ENCODE measurements at places on chromosomes 4 and X. TPM values are rescaled to one million over a fixed set of nuclear protein-coding genes. Genes with fewer than 3 reads are reported as not detected.

DNA sequence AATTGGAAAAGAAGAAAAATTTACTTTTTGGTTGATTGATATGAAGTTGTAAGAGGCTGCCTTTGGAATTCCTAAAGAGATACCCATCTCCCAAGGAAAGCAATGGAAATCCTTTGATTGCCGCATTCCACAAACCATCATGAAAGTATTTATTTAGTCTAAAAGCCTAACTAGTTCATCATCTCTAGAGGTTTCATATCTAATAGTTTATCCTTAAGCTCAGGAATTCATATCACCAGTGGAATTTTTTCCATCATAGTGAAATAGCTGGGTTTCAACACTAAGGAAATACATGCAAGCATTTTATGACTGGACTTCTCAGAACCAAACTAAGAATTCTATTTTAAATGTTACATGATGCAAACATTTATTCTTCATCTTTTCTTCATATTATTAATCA is 144.9 kb downstream of the FBXO8 start:
- DNase-seq, result no peak

GRCh38 chr4:153553819-153554170 is 87.6 kb downstream of the TMEM131L start:
- no peak for DNase-seq

DNA sequence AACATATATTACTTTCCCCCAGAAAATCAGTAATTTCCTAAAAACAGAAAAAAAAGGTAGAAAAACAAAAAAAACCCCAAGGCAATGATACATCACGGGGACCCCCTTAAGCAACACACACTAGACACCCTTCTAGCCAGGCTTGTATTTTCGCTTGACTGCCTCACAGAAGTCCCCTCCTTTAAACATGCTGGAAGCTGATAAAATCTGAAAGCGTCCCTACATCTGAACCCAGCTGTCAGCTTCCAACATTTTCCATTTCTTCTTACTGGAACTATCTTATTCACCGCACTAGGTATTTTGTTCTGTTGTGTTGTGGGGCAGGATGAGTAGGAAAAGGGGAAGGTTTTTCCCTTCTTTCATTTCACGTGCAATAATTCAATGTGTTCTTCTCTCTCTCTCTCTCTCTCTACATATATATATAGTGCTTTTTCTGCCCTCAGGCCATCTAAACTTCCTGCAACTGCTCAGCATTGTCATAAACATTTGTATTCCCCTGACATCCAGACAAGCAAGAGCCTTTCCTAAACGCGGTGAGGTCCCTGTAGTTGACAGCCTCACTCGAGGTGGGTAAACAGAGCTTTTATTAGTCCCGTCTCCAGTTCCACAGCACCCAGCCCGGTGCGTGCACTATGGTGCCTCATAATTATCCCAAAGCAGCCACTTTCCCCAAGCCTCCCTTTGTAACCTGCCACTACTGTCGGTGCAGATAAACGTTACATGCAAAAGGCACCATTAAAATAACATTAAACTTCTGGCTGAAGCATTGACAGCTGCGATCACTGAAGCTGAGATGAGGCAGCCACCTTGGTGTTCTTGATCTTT is 82.5 kb downstream of the GATB start:
- DNase-seq, result no peak

GRCh38 chr4:111775556-111776297 is 369.5 kb upstream of the FAM241A start:
- DNase-seq, result no peak

DNA sequence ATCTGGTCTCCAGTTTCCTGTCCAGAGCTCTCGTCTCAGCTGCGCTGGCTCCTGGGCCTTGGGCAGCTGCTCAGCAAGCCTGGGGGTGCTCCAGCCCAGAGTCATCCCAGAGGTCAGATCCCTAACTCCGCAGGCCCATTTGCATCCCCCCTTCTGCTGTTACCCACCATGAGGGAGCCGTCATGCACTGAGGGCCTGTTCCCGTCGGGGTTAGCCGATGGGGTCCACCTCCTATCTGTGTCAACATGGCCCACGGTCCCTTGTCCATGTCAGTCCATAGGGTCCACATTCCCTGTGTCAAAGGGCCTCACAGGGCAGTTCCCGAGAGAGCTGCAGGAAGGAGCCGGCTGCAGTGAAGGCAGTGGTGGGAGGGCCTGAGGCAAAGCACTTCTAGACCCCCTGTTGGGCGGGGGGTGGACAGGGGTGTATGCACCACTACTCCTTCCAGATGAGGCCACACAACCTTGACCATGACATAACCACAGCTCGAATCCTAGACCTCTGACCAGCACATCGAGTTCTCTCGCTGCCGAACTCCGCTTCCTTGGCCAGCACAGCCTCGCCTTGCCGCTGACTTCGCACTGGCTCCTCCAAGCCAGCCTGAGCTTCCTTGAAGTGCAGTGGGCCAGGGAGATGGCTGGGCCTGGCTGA is 24.9 kb downstream of the WDR1 start:
- no peak for DNase-seq

DNA sequence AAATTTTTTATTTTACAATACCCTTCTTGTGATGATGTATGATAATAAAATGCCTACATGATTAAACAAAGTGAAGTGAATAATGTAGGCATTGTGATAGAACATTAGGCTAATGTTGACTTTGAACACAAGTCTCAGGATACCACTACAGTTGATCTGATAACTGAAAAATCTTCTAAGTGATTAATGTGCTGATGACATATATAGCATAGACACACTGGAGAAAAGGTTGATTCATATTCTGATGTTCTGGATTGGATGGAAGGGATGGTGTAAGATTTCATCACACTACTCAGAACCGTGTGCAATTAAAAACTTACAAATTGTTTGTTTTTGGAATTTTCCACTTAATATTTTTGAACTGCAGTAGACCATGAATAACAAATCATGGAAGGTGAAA is 738.5 kb downstream of the TECRL start:
- DNase-seq, result no peak

DNA sequence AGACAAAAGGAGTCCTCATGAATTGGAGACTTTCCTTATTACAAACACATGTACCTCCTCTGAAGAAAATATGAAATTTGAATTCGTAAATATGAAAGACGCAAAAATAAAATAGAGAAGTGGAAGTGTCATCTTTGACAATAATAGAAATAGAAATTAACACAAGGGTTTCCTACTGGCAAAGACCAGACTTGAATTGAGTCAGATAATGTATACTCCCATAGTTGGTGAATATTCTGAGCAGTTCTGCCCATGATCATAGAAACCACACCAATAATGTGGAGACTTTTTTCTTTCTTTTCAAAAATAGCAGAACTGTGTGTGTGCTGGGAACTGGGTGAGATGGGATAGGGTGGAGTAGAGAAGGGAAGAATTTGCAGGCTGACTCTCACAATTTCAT is 277.7 kb upstream of the TET2 start:
- DNase-seq, result no peak

DNA sequence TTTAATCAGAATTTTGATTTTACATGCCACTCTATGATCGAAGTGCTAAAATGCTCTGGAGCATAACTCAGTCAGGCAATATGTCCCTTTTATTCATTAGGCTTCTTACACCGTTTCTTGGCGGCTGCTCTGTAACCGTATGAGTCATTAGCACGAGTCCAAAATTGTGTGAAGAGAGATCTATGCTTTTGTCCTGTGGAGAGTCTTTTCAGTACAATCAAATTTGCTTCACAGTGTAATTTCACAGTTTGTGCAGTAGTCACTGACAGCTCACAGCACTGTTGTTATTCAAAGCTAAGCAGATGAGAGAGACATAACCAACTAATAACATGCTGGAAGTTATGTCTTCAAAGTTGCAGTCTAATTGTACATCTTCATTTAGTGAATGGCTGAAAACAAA is 167.8 kb downstream of the PCDH10 start:
- DNase-seq, result no peak

GRCh38 chr4:161448550-161449180 is 715.1 kb downstream of the FSTL5 start:
- DNase-seq, result no peak

- peak; percentile 83 for DNase-seq
These were observed 178.8 kb downstream of the CAMK2D start for GRCh38 chr4:113582737-113583136.

DNA sequence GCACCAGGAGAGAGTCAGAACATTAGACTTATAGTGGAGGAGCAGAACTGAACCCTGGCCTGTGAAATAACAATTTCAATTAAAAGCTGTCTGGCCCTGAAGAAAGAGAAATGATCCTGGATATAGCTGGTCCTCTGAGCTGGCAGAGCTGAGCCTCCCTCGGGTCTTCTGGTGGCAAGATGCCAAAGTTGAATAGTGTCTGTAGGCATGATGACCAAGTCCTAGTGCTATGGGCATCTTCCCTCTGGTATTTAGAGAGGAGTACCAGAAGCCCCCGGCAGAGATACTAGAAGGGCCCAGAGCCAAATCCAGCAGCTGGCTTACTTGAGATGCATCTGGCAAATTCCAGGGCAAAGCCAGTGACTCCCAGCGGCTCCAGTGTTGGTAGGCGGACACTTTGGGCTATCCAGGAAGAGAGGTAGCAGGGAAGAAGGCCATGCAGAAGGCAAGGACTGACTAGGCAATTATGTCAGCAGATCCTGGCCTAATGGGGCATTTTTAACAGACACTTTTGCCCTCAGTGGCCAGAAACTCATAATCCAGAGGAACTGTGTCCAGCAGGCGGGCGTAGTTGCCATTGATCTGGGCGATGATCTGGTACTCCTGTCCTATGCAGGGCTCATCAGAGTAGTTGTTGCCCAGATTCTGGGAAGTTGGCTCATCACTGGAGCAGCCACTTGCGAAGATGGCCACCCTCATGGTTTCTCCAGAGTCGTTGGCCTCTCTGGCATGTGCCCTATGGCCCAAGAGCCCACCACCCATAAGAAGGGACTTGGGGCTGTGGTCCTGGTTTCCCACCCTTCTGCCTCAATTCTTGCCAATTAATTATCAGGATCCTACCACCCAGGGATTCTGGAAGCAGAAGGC is 17.9 kb downstream of the VSIG4 start:
- DNase-seq, result no peak

DNA sequence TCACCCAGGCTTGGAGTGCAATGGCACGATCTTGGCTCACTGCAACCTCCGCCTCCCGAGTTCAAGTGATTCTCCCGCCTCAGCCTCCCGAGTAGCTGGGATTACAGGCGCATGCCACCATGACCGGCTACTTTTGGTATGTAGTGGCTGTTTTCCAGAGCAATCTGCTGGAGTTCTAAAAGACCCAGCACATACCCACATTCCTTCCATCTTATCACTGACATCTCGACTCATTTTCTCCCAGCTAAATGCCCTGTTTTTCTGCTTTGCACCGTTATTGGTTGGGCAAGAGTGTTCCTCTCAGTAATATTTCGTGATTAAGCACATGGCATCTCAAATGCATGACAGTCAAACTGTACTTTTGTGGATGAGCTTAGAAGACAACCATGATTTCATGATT is 53.7 kb downstream of the PRKX start:
- DNase-seq, result no peak

DNA sequence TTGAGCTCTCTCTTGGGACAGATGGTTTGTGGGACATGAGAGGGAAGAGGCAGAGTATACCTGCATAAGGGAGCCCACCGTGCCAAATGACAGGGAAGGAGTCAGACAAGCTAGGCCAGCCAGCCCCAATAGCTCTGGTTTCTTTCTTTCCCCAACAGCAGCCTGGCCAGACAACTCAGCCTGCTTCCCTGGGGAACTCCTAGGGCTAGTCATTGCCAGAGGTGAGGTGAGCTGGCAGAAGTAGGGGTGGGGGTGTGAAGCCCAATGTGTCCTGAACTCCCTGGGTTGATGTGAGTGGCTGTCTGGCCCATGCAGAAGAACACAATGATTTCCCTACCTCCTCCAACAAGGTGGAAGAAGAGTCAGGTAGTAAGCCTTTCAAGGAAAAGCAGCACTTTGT is 135.5 kb downstream of the AMMECR1 start:
- DNase-seq, result no peak

DNA sequence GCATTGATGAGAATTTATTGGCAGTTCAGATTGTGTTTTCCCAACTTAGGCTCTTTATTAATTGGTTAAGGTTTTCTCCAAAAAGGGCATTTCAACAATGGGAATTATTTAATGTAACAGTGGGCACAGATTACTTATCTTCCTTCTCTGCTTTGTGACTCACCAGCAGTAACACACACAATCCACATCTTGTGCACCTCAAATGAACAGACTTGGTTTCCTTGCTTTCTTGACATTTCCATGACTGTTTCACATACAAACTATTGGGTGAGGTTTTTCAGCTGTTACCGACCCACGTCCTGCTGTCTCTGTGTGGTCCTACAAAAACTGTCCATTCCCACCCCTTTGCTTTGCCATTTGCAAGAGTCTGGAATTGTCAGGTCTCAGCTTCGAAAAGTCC is 38.1 kb downstream of the CCNI start:
- DNase-seq, result no peak

- DNase-seq, result no peak
These were observed 123.0 kb downstream of the CHRNA9 start for GRCh38 chr4:40458109-40458508.

GRCh38 chr4:164904941-164905340 is 28.0 kb downstream of the APELA start:
- DNase-seq, result no peak

FGF13 gene
- total RNA-seq, result 1.2 TPM

GPR101 gene
- not detected for total RNA-seq

SYTL5 gene
- total RNA-seq, result 4.5 TPM

TMPRSS11D gene
- total RNA-seq, result not detected

MMRN1 gene
- 2.5 TPM for total RNA-seq

NXF2 gene
- total RNA-seq, result not detected

All from cardiac septum (tissue), 1 donor.